Activated CD4-positive, alpha-beta T cell treated with anti-CD3 and anti-CD28 coated beads, Interleukin-10, Interleukin-2, amounts not matched to agents 100 ng/mL and 50 ng/mL, durations not matched to agents 16 hours and 8 hours (primary cell): ENCODE measurements at places on chromosomes 16 and 17.

DNA sequence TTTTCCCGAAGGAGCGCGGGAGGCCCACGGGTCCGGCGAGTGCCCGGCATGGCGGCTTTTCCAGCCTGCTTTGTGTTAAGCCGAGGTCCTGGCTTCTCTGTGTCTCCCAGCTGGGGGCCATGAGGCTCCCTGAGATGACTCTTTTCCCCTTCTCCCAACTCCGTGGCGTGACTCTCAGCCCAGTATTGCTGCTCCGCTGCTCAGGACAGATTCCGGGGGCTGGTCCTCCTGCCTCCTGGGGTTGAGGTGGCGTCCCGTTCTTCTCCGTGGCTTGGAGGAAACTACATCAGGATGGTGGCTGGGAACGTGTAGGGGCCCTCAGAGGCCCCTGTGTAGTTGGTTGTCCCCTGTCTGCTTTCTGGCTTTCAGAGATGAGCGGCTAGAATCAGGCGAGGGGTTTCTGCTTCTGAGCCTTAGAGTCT, 951 bp downstream of the GPS1 start:
- no peak for DNase-seq

DNA sequence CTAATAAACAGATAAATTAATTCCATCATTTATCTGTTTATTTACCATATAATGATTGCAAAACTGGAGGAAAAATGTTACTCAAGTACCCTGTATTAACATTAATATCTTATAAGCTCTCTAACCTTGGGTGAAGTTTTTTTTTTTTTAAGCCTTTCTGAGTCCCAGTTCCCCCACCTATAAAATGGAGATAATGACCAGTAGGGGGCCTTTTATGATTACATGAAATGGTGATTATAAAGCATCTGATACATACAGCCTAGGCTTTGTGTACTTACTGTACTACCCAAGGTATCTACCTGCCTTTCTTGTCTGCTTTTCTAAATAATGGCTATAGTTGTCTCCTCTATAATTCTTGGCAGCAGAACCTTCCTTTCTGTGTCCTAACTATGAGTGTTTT, 22.6 kb downstream of the LRRC36 start:
- DNase-seq: peak; percentile 36

DNA sequence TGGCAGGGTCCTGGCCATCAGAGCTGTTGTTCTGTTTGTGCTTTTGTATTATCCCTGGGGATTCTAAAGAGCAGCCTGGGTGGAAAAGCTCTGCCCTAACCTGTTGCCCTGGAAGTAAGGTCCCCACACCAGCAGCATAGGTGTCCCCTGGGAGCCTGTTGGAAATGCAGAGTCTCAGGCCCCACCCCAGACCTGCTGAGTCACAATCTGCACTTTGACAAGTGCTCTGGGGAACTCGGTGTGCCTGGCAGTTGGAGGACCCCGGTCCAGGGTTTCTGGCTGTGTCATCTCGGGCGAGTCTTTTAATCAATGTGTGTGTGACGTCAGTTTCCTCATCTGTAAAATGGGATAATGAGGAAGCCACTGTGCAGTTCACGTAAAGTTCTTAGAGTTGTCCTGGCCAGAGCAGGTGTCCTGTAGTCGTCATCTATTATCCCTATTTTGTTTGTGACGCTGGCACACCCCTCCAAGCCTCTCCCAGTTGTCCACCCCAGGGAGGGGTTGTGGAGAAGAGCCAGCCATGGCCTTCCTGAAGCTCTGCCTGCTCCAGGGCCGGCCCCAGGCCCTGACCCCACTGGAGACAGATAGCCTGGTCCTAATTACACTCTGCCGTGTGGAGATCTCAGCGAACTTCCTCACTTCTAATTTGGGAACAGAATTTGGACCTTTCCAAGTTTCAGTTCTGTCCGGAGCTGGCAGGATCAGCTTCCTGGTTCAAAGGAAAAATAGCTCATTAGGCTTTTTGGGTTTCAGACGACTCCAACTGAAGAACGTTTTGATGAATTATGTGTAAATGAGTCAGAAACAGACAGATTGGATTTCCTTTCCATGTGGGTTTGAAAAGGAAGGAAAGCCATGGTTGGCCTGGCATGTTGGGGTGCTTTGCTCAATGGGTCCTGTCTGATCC, 295.7 kb upstream of the FOXF1 start:
- no peak for DNase-seq

DNA sequence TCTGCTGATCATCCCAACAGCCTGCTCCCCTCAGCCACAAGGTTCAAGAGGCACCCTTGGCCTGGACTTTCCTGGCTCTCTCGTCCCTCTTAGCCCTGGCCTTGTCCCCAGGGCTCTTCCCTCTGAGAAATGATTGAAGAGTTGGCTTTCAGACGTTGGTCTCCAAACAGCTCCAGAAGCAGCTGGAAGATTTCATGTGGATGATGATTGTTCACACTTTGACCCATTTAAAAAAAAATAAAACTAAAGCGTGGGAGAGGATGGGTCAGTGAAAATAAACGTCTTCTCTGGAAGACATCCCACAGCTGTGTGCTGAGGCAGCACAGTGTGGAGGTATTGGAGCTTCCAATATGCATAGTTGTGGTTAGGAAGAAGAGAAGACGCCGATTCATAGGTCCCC, 54.7 kb upstream of the CDH11 start:
- DNase-seq: no peak

- no peak for DNase-seq
Observed at GRCh38 chr16:2031081-2031577, 4.4 kb downstream of the NHERF2 start.

GRCh38 chr16:11412175-11412904, 67.1 kb downstream of the RMI2 start:
- DNase-seq: no peak
